ENCODE measurements at places on chromosomes 13 and 19.

DNA sequence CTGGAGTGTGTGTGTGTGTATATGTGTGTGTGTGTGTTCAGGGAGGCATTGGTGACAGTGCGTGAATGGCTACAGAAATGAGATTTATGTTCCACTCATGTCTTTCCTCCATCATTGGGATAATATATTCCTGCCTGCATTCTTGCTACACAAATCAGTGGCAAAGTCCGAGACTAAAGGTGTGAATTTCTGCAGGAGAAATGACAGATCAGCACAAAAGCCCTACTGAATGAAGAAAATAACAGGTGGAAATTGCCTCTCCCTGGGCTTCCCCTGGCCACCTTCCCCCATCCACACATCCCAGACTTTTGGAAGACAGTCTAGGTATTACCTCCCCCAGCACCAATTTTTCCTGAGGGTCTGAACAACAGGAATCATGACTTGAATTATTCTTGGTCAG, 10.1 kb downstream of the SIGLEC6 start:
- no peak for DNase-seq

DNA sequence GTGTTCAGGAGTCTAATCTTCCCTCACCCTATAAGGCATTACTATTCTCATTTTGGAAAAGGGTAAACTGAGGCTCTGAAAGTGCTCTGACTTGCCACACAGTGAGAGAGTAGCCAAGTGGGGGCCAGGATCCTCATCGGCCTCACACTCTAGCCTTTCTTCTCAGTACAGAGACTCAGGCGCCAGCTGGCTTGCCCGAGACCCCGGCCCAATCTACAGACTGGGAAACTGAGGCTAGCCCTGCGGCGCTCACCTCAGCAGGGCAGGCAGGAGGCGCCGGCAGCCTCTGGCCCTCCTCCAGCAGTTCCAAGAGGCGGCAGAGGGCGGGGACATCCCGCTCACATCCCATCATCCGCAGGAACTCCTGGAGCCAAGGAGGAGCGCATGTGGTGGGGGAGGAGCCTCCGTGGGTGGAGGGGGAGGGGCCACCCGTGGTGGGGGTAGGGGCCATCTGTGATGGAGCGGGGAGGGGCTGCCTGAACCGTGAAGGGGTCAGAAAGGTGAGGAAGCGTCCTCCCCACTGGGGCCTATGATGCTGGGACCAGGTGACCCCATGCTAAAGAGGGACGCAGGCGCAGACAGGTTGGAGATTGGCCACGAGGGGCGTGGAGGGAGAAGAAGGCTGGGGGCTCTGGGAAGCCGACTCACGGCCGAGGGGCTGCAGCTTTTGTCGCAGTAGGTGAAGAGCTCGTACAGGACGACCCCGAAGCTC, 8.7 kb upstream of the INSL3 start:
- DNase-seq = no peak

- DNase-seq = peak; percentile 84
Observed at GRCh38 chr19:18000915-18001776, 6.8 kb upstream of the ARRDC2 start.

GRCh38 chr13:47480121-47480520, 521.0 kb downstream of the SUCLA2 start:
- DNase-seq = no peak

Measured in activated T-cell treated with anti-CD3 and anti-CD28 coated beads for 24 hours (primary cell).